ENCODE measurements at places on chromosomes 3 and 15.

- no peak for DNase-seq
Measured at GRCh38 chr3:87053553-87053952, 62.6 kb upstream of the VGLL3 start.

DNA sequence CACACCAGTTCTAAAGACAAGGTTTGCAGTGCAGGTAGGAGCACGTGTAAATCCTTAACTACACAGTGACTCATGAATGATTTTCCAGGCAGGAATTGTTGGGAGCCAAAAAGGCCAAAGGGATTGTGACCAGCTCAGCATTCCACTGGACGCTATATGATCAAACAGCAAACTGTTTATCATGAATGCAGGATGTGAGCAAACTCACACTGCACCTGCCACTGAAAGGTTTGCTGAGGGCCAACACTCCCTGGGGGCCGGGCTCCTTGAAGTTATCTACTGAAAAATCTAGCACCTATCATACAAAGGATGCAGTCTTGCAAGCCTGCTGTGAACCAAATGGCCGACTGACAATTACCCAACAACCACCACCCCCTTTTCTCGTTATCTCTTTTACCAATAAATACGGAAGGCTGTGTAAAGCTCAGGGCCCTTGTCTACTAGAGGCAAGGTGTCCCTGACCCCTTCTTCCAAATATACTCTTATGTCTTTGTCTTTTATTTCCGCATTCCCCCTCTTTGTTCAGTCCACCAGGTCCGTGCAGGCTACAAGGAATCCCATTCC is 11.5 kb upstream of the DNASE1L3 start:
- DNase-seq, result no peak

GRCh38 chr3:184419171-184419570 is 39.3 kb downstream of the CHRD start:
- DNase-seq, result no peak

GRCh38 chr15:100615801-100616200 is 13.4 kb downstream of the ASB7 start:
- DNase-seq, result no peak

- no peak for DNase-seq
Measured at GRCh38 chr3:69082805-69083204, 1.9 kb upstream of the ARL6IP5 start.

DNA sequence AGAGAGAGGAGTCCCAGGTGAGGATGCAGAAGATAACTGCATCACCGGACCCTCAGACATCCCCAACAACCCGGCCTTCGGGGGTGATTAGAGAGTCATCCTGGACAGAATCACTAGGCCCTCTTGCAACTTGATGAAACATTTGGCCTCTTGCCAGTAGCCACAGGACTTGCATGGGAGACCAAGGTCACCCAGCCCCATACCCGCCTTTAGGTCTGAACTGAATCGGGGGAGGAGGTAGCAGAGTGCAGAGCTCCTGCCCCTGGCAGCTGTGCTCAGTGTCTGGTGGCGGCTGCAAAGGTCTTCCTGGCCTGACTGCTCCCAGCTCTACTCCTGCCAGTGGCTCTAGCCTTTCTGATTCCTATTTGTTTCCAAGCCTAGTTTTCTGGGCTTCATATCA is 12.4 kb downstream of the PIF1 start:
- no peak for DNase-seq

GRCh38 chr15:45347033-45347432 is 31.3 kb downstream of the GATM start:
- DNase-seq, result no peak

GRCh38 chr3:160869825-160870224 is 113.8 kb downstream of the PPM1L start:
- no peak for DNase-seq

GRCh38 chr3:64460877-64461276 is 226.9 kb downstream of the ADAMTS9 start:
- DNase-seq, result peak; percentile 65

DNA sequence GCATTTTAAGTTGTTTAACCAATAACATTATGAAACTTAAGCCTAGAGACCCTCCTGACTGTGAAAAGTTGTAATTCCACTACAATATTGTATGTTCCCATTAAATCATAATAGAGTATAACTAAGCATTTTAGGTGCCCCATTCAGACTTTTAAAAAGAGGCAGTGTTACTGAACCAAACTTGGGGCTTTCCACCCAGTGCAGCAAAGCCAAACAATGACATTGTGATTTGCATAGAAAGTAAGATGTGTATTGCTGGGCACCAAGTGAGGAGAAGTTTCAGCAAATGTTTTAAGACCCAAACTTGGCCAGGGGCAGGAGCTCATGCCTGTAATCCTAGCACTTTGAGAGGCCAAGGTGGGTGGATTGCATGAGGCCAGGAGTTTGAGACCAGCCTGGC is 706.2 kb downstream of the GRM7 start:
- DNase-seq, result no peak

GRCh38 chr15:101053261-101053660 is 134.1 kb downstream of the LRRK1 start:
- DNase-seq, result no peak

- DNase-seq, result no peak
Measured at GRCh38 chr3:34285827-34286188, 487.4 kb downstream of the PDCD6IP start.

- DNase-seq, result no peak
Measured at GRCh38 chr3:102194760-102195159, 240.1 kb upstream of the ZPLD1 start.

- no peak for DNase-seq
Measured at GRCh38 chr15:79244876-79245275, 37.6 kb upstream of the ANKRD34C start.

DNA sequence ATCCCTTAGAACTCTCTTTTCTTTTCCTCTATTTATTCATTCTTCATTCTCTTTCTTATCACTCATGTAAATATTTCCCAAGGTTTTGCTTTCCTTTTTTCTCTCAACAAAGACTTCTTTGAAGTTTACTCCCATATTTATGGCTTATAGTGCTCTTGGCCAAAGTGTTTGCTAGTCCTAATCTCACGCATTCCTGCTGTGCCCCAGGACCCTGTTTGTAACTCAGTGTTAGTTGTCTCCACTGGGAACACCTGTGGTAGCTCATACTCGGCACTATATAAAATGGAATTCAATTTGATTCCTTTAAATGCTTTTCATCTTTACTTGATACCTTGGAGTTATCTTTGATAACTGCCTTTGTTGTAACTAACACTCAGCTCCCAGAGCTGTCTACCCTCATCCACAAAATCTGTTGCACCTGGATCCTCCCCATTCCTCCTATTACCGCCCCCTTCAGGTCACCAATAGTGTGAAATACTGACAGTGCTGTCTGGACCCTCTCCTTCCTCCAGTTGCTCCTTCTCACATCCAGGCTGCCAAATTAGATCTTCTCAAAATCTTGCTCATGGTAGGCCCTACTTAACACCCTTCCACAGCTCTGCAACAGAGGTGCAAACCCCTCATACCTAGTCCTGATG is 76.8 kb downstream of the TIGIT start:
- DNase-seq, result no peak

DNA sequence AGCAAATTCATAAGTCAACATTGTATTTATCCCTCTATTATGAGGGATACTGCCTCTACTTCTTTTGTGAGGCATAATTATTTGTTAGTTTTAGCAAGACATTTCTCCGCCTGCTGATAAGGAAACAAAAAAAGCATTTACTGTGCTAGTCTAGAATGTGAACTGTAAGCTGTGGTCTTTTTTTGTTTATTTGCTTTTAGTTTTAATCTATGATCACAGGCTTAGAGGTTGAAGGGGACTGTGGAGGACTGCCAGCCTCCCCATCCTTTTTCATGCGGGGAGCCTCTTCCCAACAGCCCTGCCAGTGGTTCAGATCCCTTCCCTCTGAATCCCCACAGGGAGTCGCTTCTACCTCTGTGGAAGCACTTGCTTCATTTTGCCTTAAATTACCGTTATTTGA is 331.0 kb upstream of the ROPN1 start:
- no peak for DNase-seq

GRCh38 chr15:62989366-62990055 is 53.0 kb upstream of the TPM1 start:
- no peak for DNase-seq

- DNase-seq, result peak; percentile 50
Measured at GRCh38 chr15:78308422-78309032, 9.1 kb upstream of the SKIC8 start.

- DNase-seq, result no peak
Measured at GRCh38 chr3:60536420-60536819, 714.8 kb downstream of the FHIT start.

DNA sequence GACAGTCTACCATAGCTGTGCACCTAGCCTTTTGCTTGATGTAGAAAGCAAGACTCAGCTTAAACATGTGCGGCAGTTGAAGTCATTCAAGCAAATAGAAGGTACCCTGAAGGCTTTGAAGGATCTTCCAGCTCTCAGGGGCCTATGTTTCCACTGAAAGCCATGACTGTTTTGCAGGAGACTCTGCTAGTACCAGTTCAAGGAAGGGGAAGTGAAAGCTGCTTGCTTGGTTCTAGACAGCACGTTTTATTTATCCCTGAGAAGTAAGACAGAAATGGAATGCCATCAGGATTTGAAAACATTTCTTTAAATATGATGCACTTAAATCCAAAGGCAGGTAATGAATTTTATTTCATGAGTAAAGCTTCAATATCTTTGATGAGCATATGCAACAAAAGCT is 311.4 kb downstream of the PDCD6IP start:
- no peak for DNase-seq

DNA sequence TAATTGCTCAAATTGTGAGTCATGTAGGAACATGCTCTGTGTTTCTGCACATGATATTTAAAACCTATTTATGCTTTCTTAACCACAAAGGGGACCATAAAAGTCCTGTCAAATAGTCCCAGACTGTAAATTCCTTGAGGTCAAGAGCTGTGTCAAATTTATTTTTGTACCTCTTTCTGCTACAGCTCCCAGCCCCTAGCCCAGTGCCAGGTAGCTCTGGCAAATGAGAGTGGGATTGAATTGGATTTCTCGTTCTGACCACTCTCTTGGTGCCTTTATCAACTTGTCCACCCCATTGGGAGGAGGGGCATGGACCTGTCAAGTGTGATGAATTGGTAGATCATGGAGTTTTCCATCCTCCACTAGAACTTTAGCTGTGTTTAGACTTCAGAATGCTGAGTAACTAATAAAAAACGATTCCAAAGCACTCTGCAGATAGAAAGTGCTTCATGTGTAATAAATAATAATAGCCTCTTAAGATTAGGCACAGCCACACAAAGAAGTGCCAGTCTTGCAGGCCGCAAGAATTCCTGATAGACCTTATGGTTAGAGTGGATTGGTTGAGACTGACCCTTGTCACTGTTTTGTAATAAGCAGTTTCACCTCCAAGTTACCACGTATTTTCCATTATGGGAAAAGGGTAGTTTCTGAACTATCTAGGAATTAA is 120.4 kb downstream of the LPP start:
- no peak for DNase-seq

DNA sequence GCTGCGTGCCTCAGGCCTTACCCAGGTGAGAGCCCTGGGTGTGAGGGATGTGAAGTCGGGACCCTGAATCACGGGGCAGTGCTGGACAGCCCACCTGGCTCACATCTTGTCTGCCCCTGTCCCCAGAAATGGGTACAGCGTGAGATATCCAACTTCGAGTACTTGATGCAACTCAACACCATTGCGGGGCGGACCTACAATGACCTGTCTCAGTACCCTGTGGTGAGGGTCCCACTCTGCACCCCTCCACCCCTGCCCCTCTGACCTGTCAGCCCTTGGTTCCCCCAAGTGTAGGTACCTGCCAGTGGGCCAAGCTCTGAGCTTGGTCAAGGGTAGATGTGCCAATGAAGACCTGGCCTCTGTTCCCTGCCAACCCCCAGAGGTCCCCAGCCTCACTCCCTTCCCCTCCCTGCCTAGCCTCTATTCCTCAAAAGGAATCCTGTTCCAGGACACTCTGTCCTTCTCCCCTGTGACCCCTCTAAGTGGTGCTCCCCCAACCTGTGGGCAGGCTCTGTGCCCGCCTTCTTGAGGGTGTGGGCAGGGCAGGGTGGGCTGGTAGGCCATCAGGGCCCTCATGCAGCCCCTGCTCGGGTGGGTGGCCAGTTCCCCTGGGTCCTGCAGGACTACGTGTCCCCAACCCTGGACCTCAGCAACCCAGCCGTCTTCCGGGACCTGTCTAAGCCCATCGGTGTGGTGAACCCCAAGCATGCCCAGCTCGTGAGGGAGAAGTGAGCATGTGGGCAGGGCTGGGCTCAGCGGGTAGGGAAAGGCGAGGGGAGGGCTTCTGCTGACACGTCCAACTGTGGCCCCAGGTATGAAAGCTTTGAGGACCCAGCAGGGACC is 25.1 kb downstream of the NBEAL2 start:
- no peak for DNase-seq

DNA sequence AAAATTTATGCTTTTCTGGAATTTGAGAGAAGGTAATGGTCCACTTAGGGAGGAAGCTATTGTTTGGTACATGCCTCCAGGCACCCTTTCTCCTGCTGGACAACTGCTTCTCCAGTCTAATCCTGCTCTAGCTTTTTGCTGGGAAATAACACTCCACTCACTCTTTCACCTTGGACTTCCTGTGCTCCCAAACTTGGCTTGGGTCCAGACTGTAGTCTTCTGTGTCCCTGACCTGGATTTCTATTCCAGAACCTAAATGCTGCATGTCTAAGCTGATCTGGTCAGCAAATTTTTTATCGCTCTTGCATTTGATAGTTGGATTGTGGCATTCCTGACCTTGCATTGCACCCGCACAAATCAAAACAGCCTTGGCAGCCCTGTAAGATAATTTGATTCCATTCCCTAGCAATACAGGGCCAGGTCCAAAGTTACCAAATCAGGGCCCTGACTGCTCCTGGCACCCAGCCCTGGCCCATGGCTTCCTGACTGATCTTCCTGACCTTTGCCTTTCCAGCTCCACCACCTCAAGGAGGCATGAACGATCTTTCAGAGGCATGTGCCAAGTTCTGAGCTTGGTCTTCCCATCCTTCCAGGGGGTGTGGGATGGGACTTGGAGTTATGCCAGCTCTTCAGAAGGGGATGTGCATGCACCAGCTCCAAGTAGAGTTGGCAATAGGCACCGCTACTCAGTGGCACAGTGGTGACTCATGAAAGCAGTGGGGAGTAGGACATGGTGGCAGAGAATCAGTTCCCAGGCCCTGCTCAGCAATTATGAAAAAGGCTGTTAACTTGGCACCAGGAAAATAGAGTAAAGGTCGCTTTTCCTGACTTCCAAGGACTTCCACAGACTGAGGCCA is 43.9 kb upstream of the GOLGA8J start:
- DNase-seq, result no peak

- no peak for DNase-seq
Measured at GRCh38 chr3:197404754-197405153, 106.3 kb upstream of the DLG1 start.

DNA sequence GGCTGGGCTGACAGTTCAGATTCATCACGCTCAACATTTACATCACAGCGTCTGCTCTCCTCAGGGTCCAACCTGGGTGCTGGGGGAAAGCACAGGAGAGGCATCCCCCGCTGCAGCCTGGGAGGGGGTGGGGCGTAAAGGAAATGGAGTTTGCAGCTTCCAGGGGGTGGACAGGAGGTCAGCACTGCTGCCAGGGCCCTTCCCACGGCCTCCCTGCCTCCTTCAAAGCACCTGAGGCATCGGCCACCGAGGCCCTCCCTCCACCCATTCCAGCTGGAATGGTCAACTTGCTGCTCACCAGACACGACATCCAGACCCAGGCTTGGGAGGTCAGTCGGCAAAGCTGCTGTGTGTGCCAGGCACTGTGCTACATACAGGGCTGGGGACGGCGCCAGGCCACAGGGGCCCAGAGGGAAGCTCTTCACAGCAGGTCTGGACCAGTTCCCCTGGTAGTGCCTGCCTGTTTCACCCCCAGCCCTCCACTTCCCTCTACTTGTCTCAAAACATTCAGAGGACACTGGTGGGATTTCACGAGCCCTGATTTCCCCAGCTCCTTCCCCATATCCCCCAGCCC is 120.7 kb downstream of the ANP32A start:
- DNase-seq, result no peak

Data from astrocyte of the cerebellum (primary cell).